CD4-positive, alpha-beta T cell treated with Interleukin-21 for 1 hour (primary cell): ENCODE measurements at places on chromosomes 5 and 9.

DNA sequence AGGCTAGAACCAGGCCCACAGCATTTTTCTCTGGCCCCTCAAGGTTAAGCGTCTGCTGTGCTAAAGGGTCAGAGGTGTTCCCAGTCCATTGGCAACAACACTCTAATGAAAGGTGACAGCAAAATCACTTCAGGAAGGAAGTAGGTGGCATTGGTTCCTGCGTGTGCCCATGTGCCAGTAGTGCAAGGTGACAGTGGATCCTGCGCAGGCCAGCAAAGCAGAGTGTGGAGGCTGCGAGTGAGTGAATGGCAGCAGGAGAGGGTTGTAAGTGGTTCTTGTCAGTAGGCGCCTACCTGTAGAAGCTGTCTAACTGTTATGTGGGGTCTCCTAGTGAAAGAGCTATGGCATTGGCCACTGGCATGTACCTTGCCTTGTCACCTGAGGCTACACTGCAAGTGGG lies 898.2 kb upstream of the TYRP1 start:
- DNase-seq, result no peak

DNA sequence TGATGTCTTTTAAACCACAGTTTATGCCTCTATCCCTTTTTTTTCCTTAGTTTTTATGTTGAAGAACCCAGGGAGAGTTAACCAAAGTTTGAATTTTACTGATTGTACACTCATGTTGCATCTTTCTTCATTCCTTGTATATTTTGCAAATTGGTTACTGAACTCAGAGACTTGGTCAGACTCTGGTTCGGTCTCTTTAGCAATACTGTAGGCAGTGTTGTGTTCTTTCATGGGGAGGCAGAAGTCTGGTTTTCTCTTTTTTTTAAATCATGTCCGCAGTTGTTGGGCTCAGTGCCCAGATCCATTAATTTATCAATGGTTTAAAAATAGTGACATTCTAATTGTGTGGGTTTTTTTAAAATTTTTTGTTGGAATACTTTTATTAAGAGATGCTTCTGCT lies 23.4 kb downstream of the UBE2R2 start:
- no peak for DNase-seq

- no peak for DNase-seq
These were observed 3.8 kb upstream of the TOR4A start for GRCh38 chr9:137273611-137274320.

GRCh38 chr5:82613891-82614290 lies 335.7 kb upstream of the RPS23 start:
- DNase-seq, result no peak

DNA sequence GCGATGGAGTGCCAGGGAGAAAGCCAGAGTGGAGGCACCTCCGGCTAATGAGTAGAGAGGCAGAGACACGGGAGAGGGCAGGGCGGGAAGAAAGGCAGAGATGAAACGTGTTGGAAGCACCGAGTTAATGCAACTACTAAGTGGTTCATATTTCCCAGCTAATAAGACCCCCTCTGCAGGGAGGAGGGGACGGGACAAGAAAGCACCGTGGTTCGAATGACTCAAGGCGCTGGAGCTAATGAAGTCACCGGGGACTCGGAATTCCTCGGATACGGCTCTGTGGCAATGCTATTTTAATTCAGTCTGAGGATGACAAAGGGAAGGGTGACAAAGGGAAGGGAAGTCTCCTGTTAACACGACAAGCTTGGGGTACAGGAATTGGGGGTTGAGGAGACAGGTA lies 54.5 kb upstream of the RAPGEF1 start:
- no peak for DNase-seq
